Activated CD8-positive, alpha-beta T cell treated with anti-CD3 and anti-CD28 coated beads for 36 hours (primary cell): ENCODE measurements at places on chromosomes 7 and 10. TPM values are rescaled to one million over a fixed set of nuclear protein-coding genes. Genes with fewer than 3 reads are reported as not detected.

DNA sequence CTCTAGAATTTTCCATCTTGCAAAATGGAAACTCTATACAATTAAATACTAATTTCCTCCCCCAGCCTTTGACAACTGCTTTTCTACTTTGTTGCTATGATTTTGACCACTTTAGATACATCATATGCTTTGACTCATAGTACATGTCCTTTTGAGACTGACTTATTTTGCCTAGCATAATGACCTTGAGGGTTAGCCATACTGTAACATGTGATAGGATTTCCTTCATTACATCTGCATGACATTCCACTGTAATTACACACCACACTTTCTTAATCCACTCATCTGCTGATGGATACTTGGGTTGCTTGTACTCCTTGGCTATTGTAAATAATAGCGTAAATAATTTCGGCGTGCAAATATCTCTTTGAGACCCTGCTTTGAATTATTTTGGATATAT, 127.7 kb downstream of the JAZF1 start:
- no peaks in the 10 kb centered on the region for H3K36me3 ChIP-seq
- no peak overlapping the region for H3K4me3 ChIP-seq
- peaks cover 6% of the 10 kb centered on the region for H3K4me1 ChIP-seq
- no peak for DNase-seq

DNA sequence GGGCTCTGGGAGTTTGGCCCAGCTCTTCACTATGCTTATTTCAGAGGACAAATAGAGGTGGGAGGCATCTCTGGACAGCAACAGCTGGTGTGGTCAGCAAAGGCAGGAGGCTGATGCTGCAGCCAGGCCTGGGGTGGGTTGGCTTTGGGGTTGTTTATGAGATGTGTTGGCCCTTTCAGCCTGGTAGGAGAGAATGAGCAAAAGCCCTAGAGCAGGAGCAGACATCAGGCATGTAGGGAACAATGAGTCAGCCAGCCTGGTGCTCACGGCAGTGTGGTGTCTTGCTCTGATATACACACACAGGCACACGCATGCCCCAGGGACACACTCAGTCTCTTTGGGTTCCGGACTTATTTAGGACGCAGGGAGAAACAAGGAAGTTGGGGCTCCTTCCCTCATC, 157.1 kb downstream of the PRKCQ start:
- H3K4me1 ChIP-seq = peaks cover 33% of the 10 kb centered on the region
- DNase-seq = peak; percentile 82
- peaks cover 31% of the 10 kb centered on the region for H3K36me3 ChIP-seq
- H3K4me3 ChIP-seq = no peak overlapping the region
- H3K27me3 ChIP-seq = no peaks in the 10 kb centered on the region

GRCh38 chr10:95414016-95414830, 123.4 kb upstream of the PDLIM1 start:
- no peaks in the 10 kb centered on the region for H3K27me3 ChIP-seq
- H3K4me3 ChIP-seq = no peak overlapping the region
- no peaks in the 10 kb centered on the region for H3K36me3 ChIP-seq
- no peak for DNase-seq
- no peak overlapping the region for H3K27ac ChIP-seq

DNA sequence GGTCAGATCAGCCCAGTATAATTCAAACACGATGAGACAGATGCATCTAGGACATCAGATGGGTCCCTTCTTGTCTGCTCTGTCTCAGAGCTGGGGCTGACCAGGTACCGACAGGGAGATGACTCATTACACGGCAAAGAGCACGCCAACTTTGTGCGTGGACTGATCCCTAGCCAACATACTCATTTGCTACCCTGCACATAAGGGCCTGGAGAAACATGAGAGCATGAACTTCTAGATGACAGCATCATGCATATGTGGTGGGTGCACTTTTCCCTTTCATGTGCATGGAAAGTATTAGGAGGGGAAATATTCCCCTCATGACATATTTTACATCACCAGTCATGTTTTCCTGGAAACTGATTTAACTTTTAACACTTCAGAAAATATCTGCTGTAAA, 35.1 kb upstream of the NPVF start:
- peak; percentile 3 for DNase-seq
- peaks cover 2% of the 10 kb centered on the region for H3K27me3 ChIP-seq
- no peak overlapping the region for H3K4me3 ChIP-seq
- peaks cover 25% of the 10 kb centered on the region for H3K4me1 ChIP-seq
- no peak overlapping the region for H3K27ac ChIP-seq
- no peaks in the 10 kb centered on the region for H3K36me3 ChIP-seq

DNA sequence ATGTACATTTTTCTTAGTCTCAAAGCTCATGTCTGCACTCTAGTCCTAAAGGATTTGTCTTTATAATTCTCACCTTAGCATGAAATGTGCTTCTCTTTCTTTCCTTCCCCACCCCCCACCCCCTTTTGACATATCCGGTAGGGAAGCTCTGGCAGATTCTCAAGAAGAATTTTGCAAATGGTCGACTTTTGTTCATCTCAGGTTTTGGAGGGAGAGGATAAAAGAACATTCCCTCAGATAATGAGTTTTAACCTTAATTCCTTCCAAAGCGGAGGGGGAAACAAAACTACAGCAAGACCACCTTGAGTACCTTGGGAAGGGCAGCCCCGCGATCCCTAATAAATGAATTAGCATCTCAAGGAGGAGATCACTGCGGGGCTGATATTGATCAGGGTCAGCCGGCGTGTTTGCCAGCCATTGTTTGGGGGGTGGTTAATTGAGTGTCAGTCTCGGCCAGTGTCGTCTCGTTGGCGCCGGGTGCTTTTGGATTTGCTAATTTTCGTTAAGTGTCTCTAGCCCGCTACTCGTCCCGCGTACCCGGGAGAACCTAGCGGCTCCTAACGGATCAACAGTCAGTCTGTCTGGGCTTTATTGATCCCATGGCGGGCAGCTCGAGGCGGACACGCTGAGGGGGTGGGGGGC, 874 bp upstream of the BAMBI start:
- H3K36me3 ChIP-seq = no peaks in the 10 kb centered on the region
- peak overlapping the region; percentile 51 for H3K4me3 ChIP-seq
- H3K4me1 ChIP-seq = peaks cover 37% of the 10 kb centered on the region
- peak; percentile 24 for DNase-seq
- peaks cover 53% of the 10 kb centered on the region for H3K27me3 ChIP-seq
- H3K27ac ChIP-seq = no peak overlapping the region

- H3K27ac ChIP-seq = no peak overlapping the region
- H3K4me1 ChIP-seq = no peaks in the 10 kb centered on the region
- H3K4me3 ChIP-seq = no peak overlapping the region
- no peak for DNase-seq
- H3K36me3 ChIP-seq = no peaks in the 10 kb centered on the region
- H3K27me3 ChIP-seq = no peaks in the 10 kb centered on the region
These were observed 87.5 kb upstream of the ANLN start for GRCh38 chr7:36301914-36302771.

DNA sequence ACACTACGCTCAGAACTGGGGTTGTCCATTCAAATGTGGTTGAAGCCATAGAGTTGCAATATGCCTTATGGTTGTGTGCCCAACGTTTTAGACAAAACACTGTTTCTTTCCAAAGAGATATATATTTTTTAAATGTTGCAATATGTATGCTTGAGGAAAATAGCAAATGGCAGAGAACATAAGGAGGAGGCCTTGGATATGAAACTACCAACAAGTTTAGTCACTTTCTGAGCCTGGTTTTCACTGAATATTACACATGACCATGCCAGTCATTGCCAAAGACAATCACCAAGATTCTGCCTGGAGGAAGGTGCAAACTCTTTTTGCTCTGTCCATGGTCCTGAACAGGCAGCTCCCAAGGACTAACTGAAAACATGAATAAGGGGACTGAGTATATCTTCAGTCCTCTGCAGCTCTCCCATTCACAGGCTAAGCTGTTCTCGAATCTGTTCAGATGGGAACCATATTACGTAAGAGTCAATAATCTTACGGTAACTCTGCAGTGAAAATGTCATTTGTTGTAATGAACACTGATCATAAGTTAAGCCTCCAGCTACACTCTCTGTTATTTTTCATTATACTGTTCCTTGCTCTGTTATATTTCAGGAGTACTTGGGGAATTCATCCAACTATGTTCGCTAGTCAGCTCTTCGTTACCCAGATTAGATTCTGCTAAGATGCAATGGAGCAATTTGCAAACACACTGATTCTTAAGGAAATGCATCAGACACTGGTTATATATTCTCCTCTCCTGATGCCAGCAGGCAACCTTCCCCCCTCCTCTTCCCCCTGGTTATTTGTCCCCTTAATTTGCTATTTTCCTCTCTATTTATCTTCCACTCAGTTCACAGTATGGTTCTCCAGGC, 90.7 kb upstream of the C1QL3 start:
- H3K36me3 ChIP-seq = peaks cover 19% of the 10 kb centered on the region
- no peaks in the 10 kb centered on the region for H3K27me3 ChIP-seq
- peak; percentile 32 for DNase-seq
- H3K4me1 ChIP-seq = no peaks in the 10 kb centered on the region
- no peak overlapping the region for H3K4me3 ChIP-seq

- no peak overlapping the region for H3K27ac ChIP-seq
- H3K4me1 ChIP-seq = peaks cover 3% of the 10 kb centered on the region
- no peak for DNase-seq
- no peak overlapping the region for H3K4me3 ChIP-seq
- peaks cover 10% of the 10 kb centered on the region for H3K36me3 ChIP-seq
These were observed 25.0 kb downstream of the SHH start for GRCh38 chr7:155787171-155787851.

DNA sequence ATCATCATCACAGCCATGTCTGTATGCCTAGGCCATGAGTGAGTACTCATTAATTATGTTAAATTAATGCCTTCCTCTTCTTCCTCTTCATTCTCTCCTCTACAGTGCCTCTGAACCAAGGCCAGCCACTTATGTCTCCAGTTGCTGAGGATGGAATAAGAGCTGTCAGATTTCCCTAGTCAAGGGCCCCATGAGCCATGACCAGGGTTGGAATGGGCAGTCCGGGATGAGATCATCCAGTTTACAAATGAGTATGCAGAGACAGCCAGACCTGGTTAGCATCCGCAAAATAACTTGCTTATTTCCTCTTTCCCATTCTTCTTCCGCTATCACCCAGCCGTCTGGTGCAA, 342.7 kb downstream of the GRID1 start:
- H3K27ac ChIP-seq = no peak overlapping the region
- H3K27me3 ChIP-seq = peaks cover 2% of the 10 kb centered on the region
- no peaks in the 10 kb centered on the region for H3K36me3 ChIP-seq

GRCh38 chr7:84529480-84530205, 335.1 kb upstream of the SEMA3A start:
- H3K27me3 ChIP-seq = no peaks in the 10 kb centered on the region
- H3K4me3 ChIP-seq = no peak overlapping the region
- DNase-seq = no peak
- H3K36me3 ChIP-seq = no peaks in the 10 kb centered on the region
- H3K4me1 ChIP-seq = no peaks in the 10 kb centered on the region

- H3K27me3 ChIP-seq = no peaks in the 10 kb centered on the region
- no peak overlapping the region for H3K27ac ChIP-seq
- no peaks in the 10 kb centered on the region for H3K4me1 ChIP-seq
- H3K36me3 ChIP-seq = no peaks in the 10 kb centered on the region
These were observed 594.2 kb downstream of the CALN1 start for GRCh38 chr7:71817916-71818315.

DNA sequence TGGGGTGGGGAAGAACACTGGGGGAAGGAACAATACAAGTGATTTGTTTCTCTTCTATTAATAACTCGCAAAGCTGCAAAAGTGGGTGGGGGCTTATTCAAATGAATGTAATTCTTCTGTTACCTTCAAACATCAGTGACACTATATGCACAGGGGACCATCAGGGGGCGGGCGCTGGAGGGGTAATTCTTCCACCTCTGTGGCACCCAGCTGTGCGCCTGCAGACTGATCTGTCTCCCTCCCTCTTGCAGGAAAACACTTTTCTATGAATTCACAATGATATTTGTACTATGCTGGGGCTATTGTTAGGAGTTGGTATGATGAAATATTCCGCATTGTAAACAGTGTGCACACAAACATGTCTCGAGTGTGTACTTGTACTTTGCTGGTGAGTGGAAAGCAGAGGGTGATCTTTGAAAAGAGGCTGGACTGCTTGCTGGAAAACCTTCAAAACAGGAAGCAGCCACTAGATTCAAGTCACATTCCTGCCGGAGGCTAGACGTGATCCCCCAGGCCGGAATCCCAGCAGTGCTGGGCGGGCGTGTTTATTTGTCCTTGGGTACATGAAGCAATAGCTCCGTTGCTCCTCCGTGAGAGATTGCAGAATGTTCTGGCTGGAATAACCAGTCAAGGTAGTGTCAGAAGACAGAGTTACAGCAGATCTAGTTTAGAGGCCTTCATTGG, 15.8 kb upstream of the BNIP3 start:
- H3K27me3 ChIP-seq = no peaks in the 10 kb centered on the region
- no peaks in the 10 kb centered on the region for H3K36me3 ChIP-seq
- no peaks in the 10 kb centered on the region for H3K4me1 ChIP-seq
- no peak for DNase-seq
- no peak overlapping the region for H3K4me3 ChIP-seq
- H3K27ac ChIP-seq = no peak overlapping the region

GRCh38 chr7:100035876-100036275, 13.7 kb upstream of the ZSCAN21 start:
- peaks cover 47% of the 10 kb centered on the region for H3K36me3 ChIP-seq
- no peak for DNase-seq
- no peaks in the 10 kb centered on the region for H3K27me3 ChIP-seq
- H3K27ac ChIP-seq = no peak overlapping the region

DNA sequence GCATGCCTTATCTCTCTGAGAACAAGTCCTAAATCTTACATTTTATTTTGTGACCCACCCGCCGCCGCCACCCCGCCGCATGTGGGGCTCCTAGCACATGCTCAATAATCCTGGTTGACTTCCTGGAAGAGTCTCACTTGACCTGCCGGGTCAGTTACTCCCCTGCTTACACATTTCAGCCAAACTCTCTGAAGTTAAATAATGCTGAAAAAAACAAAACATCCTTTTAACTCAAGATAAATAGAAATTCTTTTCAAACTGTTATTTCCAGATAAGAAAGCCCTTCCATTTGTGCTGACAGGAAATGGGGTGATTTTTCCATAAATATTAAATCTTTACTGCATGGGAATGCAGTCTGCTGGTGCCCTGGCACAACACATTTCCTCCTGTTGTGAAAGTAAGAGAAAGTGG, 123.5 kb downstream of the ABLIM1 start:
- no peak overlapping the region for H3K27ac ChIP-seq
- H3K4me1 ChIP-seq = peaks cover 30% of the 10 kb centered on the region
- no peaks in the 10 kb centered on the region for H3K27me3 ChIP-seq
- H3K4me3 ChIP-seq = no peak overlapping the region

PNLIPRP3 gene
- not detected for total RNA-seq

HTR5A gene
- not detected for total RNA-seq

FOXP2 gene
- total RNA-seq = not detected

TSPAN33 gene
- 9.3 TPM for total RNA-seq

TMEM176A gene
- not detected for total RNA-seq

SFTPA1 gene
- not detected for total RNA-seq

PBLD gene
- 0.85 TPM for total RNA-seq

SHTN1 gene
- total RNA-seq = not detected

CRPPA gene
- total RNA-seq = 1.4 TPM

EBF3 gene
- total RNA-seq = not detected

CRYGN gene
- 0.16 TPM for total RNA-seq

ANKRD2 gene
- not detected for total RNA-seq

CYP2C8 gene
- not detected for total RNA-seq
